ENCODE measurements at places on chromosomes 1 and 21. TPM values are rescaled to one million over a fixed set of nuclear protein-coding genes. Genes with fewer than 3 reads are reported as not detected.

- no peak for DNase-seq
Observed at GRCh38 chr1:203130358-203130985, 2.9 kb downstream of the ADORA1 start.

- DNase-seq = peak; percentile 71
Observed at GRCh38 chr1:26826261-26827105, at the start of gene ZDHHC18. Gene ZDHHC18, plus strand, starts transcription at chr1:26826688. Its CDS starts 117 bp downstream, at chr1:26826805.

MNDA gene
- 0.70 TPM for total RNA-seq

DNA sequence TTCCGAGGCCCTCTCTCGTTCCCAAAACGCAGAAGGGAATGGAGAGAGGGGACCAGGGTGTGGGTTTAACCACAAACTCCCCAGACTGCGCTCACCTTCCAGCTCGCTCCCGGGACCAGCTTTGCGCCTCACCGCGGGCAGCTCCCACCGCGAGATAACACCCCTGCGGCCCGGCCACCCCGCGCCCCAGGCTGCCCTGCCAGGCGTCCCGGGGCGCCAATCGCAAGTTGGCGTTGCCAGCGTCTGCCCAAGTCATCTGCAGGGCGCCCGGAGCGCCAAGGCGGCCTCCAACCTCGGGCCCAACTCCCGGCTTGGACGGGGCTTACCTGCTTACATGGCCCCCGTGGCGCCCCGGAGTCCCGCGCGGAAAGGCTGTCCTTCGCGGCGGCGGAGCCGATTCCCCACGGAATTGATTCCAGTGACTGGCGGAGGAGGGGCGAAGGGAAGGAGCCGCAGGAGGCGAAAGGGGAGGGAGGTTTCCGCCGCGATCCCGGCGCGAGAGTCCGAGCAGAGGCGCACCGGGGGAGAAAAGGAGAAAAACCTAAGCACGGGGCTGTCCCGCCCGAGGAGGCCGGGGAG lies 456 bp downstream of the PTPN14 start:
- DNase-seq = no peak

TRIM46 gene
- total RNA-seq = 4.0 TPM

DNA sequence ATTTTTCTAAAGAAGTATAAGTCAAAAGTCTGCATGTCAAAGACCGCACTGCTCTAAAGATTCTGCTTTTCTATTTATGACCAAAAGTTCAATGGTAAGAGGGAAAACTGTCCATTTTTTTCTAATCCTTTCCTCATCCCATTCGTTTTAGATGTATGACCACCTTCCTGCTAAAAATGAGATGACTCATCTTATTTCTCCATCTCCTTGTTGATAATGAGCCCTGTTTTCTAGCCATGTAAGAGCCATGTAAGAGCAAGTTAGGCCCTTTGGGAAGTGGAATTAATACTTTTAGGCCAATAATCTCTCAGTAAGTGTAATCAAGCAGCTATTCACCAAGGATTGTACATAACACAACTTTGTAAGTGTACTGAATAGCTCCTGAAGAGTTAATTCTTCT lies 475.6 kb upstream of the B3GALT2 start:
- no peak for DNase-seq

C1orf167 gene
- not detected for total RNA-seq

- DNase-seq = no peak
Observed at GRCh38 chr1:72936942-72937341, 654.6 kb upstream of the NEGR1 start.

- DNase-seq = no peak
Observed at GRCh38 chr1:77280962-77281361, 857 bp upstream of the AK5 start.

DNA sequence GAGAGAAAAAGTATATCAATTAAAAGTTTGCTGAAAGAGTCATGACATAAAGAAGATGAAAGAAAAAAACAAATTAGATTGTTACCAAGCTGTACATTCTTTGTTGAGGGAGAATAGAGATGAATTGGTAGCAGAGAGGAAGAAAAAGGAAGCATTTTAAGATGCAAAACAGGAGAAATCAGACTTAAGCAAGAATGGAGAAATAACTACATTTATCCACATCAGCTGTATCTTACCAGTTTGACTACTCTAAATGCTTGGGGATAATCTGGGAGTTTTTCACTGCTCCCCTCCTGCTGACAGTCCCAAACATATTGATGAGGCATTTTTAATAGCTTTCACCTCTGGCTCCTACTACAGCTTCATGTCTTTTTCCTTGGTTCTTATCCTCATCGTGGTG lies 16.8 kb upstream of the PTPRC start:
- no peak for DNase-seq

LDLRAD1 gene
- total RNA-seq = not detected

HSD3B1 gene
- total RNA-seq = not detected

DNA sequence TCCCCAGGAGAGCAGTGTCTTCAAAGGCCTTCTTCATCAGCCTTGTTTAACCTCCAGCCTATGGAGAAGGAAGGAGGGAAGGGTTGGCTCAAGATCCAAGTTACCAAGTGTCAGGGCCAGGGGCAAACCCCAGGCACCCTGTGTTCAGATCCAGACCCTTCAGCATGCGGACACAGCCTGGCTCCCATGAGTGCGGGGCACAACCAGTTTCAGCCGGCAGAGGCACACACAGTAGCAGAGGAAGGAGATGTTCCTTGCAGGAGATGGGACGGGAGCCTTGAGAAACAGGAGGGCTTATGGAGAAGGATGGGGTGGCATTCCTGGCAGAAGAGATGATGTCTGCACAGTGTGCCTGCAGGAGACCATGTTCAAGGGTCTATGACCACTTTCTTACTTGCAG lies 161.7 kb upstream of the EDN2 start:
- no peak for DNase-seq

- no peak for DNase-seq
Observed at GRCh38 chr1:41314376-41315145, 46.7 kb upstream of the FOXO6 start.

DNA sequence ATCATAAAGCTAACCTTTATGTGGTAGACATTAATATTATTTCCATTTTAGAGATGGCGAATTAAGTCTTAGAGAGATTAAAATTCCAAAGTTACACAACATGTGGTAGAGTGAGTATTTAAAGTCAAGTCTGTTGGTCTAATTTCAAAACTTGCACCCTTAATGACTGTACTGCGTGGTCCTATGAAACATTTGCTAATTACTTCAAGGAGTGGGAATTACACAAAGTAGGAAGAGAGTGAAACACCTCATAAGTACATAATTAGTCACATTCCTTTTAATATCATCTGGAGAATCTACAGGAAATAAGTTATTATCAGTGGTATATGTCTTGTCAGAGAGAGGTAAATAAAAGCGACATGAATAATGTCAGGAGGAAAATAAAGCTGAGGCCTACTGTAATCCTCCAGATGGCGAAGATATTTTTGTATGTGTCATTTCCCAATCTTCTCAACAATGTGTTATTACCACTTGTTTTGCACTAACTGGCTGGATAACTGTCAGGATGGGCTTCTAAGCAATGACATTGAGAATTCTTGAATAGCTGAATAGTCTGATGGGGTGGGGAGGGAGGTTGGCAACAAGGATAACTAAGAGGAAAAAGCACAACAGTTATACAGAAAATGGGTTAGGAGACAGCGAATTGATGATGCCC lies 95.5 kb downstream of the TNFSF18 start:
- DNase-seq = no peak

GRCh38 chr1:170145061-170145460 lies 698 bp upstream of the NTMT2 start:
- no peak for DNase-seq

DNA sequence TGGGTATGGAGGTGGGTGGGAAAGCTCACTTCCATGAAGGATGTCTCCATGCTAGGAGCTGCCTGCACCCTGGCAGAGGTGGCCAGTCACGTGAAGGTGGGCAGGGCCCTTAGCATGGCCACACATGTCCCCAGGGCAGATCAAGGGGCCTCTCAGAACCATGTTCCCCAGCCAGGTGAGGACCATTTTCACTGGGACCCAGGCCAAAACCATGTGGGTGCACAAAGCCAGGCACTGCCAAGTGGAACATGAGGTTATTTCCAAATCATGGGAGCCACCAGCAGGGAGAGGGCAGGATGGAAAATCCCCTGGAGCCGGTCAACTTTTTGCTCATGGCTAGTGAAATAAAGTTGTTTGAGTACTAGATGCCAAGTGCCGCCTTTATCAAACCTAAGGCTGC lies 9.7 kb downstream of the ZNF692 start:
- no peak for DNase-seq

- DNase-seq = no peak
Observed at GRCh38 chr1:38803647-38804046, 55.9 kb downstream of the RRAGC start.

DNA sequence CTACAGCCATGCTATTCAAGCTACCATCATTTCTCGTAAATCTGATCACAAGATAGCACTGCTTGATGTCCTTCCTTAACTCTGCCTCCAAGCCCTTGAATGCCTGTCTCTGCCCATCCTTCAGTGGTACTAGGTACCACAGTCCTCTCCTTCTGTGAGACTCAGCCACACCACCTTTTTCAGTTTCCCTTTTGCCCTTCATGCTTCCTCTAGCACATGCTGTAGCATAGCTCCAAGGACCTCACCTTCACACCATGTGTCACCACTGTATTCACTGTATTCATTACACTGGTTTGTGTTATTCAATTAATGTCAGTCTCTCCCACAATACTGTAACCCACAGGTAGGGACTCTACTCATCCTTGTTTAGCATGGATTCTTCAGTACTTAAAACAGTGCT lies 8.0 kb upstream of the TP53BP2 start:
- DNase-seq = no peak

DNA sequence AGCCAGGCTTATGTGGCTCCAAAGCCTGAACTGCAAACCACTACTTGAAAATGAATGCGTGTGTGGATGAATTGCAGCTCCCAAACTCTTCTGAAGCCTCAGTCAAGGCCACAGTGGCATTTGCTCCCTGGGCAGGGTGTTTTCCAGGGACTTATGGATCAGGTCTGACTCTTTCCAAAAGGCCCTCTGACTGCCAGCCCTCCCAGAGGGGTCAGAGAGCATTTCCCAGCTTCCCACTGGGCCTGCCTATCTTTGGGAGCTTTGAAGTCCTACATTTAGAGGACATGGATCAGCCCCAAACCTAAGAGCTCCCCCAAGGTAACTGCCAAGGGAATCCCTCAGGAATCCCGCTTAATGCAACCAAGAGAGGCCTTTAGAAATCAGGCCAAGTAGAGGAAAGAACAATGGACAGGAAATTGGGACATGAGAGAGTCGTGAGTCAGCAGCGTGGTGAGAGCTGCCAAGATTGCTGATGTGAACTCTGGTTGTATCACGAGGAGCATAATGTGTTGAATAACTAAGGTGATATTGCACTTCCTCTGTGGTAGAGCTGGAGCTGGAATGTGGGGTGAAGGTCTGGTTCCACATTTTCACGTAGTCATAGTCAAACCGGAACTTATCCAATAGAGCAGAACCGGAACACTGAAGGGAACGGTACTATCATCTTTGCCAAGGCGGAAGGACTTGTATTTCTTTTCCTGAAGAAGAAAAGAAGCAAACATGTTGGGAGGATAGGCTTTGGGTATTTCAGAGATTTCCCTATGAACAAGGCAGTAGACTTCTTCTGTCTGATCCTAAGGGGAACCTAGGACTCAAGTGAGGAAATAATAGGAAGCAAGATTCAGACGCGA lies 99.4 kb upstream of the JUN start:
- no peak for DNase-seq

RPE65 gene
- not detected for total RNA-seq

- DNase-seq = no peak
Observed at GRCh38 chr1:89901957-89902669, 81.3 kb downstream of the LRRC8D start.

- no peak for DNase-seq
Observed at GRCh38 chr21:9767592-9768375, 753.6 kb upstream of the TPTE start.

- DNase-seq = no peak
Observed at GRCh38 chr1:236733653-236734052, 47.4 kb downstream of the ACTN2 start.

GRCh38 chr21:28974531-28975227 lies 18.0 kb downstream of the LTN1 start:
- DNase-seq = no peak

DNA sequence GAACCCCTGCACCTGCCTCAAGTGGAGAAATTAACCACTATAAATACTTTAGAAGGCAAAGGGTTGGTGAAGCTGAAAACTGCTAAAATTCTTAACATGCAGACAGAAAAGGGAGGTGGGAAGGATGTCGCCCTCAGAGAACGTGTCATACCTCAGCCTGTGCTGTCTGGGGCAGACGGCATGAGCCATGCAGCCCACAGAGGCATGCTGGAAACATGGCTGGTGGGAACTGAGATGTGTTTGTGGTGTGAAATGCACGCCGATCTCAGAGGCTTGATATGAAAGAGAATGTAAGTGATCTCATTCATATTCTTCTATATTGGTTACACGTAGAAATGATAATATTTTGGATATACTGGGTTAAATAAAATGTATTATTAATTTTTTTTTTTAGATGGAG lies 16.3 kb downstream of the AGPAT3 start:
- DNase-seq = no peak

PSMB4 gene
- total RNA-seq = 327 TPM

CFHR4 gene
- not detected for total RNA-seq

DNA sequence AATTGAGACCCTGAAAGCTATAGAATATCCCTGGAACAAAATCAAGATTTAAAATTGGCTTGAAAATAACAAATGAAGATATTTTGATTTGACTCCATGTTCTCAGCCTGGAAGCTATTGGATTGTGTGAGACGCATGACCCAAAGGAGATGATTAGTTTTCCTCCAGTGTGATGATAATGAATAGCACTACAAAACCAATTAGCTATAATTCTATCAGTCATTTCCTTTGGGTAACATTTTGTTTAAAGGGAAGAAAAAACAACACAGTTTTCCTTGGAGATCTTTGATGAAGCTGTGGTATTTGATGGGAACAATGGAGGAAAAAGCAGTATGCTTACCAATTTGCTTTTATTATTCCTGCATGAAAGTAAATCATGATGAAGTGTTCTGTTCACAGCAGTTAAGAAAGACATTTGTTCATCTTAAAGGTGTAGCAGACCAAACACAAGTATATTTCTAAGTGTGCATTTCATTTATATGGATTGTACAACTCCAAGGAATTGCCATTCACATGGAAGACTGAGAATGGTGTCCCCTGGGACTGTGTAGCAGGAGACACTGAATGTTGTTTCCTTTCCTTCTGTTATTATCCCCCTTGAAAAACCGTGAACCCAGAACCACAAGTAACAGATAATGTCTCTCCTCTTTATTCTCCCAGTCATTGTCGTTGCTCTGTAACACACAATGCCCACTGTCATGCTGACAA lies 111.4 kb downstream of the CACHD1 start:
- no peak for DNase-seq

DNA sequence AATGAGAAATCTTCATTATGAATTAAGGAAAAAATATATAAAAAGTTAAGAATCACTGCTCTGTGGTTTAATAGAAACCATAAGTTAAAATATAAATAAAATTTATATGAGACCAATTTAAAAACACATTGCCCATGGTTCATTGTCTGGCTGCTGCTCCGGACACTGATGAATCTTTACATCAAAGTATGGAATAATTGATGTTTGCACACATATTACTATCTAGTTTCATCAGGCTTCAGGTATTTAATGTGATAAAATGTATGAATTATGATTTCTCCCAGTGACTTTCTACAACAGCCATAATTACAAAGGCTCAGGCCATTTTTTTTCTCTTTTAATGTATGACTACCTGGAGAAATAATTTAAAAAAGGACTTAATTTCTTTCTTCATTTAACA lies 599.1 kb upstream of the PRMT6 start:
- no peak for DNase-seq

- DNase-seq = no peak
Observed at GRCh38 chr1:159958719-159959380, 4.8 kb upstream of the SLAMF9 start.

- DNase-seq = no peak
Observed at GRCh38 chr1:119903443-119903835, 7.1 kb upstream of the ADAM30 start.

Measured in naive thymus-derived CD4-positive, alpha-beta T cell (primary cell).